LoVo (cell line): ENCODE measurements at places on chromosomes 2 and 18.

GRCh38 chr2:225889452-225889851 lies 489.9 kb downstream of the NYAP2 start:
- peak; percentile 61 for DNase-seq

GRCh38 chr2:9423922-9424272 lies 443 bp downstream of the CPSF3 start:
- DNase-seq: no peak

- peak; percentile 18 for DNase-seq
Measured at GRCh38 chr2:100757621-100758394, 62.1 kb upstream of the NPAS2 start.

- no peak for DNase-seq
Measured at GRCh38 chr18:49648811-49649210, 87.0 kb downstream of the LIPG start.

- DNase-seq: no peak
Measured at GRCh38 chr2:166284359-166284758, 91.4 kb downstream of the SCN9A start.

GRCh38 chr2:188032306-188032705 lies 259.4 kb upstream of the GULP1 start:
- DNase-seq: no peak

DNA sequence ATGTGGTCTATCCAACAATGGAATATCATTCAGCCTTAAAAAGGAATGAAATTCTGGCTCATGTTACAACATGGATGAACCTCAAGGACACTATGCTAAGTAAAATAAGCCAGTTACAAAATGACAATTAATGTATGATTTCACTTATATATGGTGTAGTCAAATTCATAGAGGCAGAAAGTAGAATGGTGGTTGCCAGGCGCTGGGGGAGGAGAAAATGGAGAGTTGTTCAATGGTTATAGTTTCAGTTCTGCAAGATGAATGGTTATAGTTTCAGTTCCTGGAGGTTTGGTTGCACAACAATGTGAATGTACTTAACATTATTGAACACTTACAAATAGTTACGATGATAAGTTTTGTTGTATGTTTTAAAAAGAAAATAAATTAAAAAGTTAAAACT lies 79.2 kb upstream of the IL1R2 start:
- no peak for DNase-seq

DNA sequence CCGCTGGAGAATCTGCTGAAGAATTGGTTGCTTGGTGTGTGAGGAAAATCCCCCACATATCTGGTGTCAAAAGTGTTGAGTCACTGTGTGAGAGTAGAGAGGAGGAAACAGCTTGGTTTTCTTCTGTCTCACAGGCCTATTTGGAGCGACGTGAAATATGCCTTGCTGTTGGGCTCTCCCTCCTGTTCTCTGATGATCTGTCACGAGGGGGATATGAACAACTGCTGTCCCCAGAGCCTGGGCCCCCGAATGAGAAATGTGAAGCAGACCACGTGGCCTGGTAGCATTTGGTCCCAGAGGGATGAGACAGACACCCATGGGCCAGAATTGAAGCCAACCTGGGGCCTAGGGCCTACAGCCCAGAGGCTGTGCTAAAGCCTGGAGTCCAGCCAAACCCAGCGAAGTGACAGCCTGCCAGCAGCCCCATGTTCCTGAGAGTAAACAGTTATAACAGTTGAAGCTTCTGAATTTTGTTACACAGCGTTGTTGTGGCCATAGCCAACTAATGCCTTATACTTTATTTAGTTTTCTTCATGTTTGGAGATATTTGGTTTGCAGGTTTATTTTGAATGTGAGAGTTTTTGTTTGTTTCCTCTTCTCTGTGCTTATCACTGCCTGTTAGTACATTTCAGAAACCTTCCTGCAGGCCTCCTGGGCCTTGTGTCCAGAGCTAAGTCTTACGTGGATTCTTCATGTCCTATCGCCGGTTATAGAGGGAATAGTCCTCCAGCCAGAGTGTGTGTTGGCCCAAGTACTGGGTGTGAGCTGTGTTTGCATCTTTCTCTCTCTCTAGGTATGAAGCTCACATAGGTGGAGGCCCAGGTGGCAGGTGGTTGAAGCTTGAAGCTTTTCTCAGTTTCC lies 18.7 kb upstream of the COLEC12 start:
- DNase-seq: no peak

DNA sequence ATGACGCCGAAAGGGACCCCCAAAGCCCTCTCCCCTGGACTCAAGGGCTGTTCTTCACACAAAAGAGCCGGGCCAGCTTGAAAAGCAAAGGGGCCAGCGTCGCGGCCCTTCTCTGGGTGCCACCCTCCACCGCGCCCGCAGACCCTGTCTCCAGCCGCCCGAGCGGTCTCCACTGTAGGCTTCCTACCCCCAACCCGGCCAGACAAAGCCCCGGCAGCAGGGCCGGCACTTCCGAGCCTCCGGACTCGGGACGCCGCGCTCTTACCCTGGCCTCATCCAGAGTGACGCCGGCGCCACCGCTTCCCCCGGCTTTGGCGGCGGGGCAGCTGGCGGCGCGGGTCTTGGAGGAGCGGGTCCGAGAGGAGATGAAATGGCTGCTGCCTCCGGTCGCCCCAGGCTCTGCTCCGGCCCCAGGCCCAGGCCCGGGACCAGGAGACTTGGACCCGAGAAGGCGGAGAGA lies 603 bp downstream of the ATAD2B start:
- DNase-seq: no peak

GRCh38 chr18:3219631-3220335 lies at the start of gene MYOM1:
MYOM1 (minus strand) TSS chr18:3219968; CDS start chr18:3215223, 4,745 bp downstream.
- DNase-seq: no peak

DNA sequence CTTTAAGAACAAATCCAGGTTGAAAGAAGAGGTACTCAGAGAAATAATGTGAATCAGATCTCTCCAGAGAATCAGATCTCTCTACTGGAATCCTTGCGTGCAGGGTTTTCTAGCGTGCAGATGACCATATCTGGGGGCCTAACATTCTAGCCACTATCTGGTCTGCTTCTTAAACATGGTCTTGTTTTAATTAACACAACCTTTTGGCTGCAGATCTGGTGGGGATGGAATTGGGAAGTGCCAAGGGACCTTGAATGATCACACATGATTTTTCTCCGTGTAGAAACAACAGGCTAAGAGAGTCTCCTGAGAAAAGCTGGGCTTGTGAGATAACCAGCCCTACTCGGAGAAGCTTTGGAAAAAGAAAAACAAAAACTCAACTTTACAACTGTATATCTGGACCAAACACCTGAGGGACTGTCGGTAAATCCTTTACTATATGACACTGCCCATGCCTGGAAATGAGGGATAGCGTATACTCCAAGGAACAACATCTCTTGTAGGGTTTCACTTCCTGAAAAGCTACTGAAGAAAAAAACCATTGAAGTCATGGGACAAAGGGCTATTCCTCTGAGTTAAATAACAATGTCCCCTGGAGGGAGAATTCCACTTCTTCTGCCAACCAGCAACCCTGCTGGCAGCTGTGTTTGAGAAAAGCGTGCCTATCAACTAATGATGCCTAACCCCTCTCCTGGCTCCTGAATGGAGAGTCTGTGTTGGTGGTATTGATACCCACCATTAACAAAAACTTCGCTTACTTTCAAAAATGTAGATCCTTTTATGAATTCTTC lies 171.0 kb upstream of the REV1 start:
- no peak for DNase-seq

DNA sequence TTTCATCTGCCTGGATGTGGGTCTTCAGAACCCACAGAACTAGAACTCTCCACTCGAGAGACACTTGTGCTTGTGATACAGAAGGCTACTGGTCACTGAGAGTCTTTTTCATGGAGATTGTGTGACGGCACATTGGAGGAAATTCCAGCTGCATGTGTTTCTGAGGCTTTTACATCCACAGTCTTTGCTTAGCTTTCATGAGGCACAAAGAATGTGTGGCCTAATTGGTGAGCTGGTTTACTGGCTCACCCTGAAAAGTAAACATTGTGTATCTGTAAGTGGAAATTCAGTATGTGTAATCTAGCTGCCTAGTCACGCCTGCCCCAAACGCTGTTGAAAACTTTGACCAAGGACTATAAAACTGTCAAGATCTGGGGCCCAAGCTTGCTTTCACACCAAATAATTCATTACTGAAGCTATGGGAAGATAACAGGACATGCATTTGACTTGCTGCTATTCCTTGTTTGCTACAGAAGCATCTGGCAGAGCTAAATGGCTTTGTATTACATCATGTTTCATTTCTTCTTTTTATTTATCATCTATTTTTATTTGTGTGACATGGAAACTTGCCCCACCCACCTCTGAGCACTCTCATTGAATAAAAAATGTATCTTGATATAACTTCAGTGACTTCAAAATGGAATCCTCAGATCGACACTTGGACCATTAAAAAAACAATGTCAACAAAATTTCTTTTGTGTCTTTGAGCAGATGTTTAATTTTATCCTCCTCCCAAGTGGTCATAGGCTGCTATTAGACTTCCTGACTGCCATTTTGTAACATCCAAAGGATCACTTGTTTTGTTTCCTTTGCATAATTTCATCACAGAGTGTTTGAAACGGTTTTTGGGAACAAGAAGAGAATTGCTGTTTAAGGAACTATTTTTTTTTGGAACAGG lies 80.2 kb downstream of the EFEMP1 start:
- DNase-seq: peak; percentile 71

DNA sequence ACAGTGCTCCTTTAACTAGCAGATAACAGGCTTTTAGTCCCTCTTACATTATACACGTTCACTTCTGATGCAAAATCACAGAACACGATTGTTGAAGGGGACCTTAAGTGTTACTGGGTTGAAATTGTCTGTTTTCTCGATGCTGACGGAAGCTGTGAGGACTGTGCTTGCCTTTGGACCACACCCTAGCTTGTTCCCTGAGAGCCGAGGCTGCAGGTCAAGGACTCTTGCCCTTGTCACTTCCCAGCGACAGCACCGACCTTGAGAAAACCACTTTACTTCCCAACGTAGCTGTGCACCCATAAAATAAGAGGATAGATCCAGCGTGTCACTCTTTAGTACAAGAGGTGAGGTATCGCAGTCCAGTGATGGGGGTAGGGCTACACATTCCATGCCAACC lies 701.0 kb downstream of the DCDC2C start:
- no peak for DNase-seq

DNA sequence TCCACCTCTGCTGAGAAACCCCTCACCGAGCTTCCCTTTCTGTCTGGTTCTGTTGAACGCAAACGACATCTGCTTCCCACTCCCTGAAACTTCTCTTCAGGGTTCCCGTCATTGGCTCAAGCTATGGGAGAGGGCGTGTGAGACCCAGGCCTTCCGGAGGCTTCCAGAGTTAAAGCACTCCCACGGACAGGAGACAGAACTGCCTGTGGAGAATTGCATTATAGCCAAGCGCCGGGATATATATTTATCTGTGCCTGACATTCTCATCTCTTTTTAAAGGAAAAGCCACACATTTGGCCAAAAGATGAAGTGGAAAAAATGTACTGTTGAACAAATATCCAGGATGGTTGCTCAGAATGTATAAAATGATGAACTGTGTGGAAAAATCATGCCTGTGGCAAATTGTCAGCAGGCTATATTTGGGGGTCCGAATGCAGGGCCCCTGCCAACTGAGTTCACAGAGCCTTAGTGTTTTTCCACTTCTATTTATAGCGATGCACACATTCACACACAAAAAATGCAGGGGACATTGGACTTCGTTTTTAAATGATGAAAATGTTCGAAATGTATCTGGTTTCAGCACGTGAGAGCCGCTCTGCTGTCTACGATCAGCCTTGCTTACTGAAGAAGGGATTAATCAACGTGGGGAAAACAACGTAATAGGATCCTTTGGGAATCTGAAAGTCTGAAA lies 59.5 kb downstream of the E2F6 start:
- no peak for DNase-seq

- DNase-seq: no peak
Measured at GRCh38 chr2:74564222-74564621, 9.7 kb downstream of the DOK1 start.

DNA sequence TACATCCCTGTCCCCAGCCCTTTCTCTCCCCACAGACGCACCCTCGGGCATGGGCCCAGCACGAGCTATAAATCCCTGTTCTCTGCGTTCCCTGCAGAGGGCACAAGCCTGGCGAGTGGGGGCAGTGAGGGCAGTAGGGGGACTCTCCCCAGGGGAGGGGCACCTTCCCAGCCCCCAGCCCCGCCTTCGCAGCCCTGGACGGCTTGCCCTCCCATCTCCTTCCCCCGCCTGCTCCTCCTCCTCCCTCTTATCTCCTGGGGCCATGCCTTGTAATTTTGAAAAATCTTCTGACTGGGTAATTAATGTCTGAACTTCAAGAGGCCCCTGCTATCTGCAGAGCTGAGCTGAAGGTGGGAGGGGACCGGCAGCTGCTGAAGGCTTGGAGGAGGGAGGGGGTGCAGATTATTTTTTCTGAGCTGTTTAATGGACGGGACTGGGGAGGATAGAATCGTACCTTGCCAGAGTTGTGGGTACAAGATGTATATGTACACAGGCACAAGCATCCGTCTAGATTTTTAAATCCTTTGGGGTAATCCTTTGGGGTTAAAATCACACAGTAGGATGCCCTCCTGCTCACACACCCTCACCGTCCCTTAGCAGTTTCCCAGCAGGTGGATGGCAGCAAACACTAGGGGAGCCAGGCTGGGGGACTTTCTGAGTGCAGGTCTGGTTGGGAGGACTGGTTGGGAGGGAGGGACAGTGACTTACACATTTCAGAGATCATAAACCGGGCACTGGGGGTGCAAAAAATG lies 121.9 kb downstream of the SMAD7 start:
- DNase-seq: no peak

GRCh38 chr2:13495051-13495450 lies 778.3 kb downstream of the TRIB2 start:
- DNase-seq: no peak

DNA sequence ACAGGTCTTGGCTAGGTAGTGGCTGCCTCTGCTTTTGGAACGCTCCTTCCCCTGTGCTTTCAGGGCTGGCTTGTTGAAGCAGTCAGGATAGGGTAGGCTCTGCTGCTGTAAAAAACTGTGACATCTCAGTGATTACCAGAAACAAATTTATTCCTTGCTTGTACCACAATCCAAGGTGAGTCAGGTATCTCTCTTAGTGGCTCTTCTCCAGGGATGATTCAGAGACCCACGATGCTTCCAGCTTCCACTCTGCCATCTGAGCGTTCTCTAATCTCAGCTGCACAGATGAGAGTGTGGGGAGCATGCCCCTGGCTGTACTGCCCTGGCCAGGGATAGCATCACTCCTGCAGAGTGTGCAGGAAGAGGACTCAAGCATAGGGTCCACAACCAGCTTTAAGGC lies 174.9 kb downstream of the VAPA start:
- DNase-seq: no peak

GRCh38 chr2:217614096-217614495 lies 388.7 kb downstream of the TNS1 start:
- no peak for DNase-seq

GRCh38 chr18:3046216-3046808 lies 33.4 kb upstream of the LPIN2 start:
- DNase-seq: no peak

DNA sequence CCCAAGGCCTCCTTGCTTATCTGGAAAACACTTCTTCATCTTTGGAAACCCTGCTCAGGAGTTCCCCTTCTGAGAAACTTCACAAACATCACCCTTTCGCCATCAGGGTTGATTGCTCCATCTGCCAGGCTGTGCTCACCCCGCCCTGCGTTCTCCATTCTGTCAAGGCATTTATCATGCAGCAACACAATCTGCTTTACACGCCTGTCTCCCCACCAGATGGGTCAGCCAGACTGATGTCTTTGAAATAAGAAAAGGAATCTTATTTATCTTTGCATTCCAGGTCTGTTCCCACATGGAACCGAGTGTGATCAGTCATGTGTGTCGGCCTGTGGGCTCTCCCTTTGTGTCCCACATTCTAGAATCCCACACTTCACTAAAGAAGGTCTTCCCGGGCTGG lies 110.0 kb upstream of the ARL4C start:
- DNase-seq: no peak
